ENCODE measurements at places on chromosomes 16 and 17.

DNA sequence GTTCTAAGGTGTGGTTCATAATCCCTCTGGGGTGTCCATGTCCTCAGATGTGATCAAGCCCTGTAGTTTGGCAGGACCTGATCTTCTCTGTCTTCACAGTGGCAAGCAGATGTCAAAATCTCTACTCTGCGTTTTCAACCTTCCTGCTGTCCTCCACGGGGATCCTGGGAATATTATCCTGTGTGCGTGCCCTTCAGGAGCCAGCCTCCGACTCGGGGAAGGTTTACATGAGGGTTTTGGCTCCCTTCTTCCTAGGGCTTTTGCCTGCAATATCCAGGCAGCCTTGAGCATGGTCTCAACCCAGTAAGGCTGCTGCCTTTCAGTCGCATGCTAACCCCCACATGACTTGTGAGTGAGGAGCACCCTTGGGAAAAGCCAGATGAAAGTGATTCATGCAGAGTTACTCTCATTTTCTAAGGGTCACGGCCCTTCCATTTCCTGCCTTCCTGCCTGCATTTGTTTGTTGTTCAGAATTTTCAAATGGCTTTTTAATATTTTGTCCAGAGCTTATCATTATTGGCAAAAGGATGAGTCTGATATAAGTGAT lies 202.2 kb upstream of the CHMP6 start:
- peak; percentile 90 for DNase-seq

GRCh38 chr17:34366010-34366409 lies 3.0 kb upstream of the CCL1 start:
- no peak for DNase-seq

- no peak for DNase-seq
Observed at GRCh38 chr17:79804856-79805696, 8.2 kb upstream of the CBX8 start.

DNA sequence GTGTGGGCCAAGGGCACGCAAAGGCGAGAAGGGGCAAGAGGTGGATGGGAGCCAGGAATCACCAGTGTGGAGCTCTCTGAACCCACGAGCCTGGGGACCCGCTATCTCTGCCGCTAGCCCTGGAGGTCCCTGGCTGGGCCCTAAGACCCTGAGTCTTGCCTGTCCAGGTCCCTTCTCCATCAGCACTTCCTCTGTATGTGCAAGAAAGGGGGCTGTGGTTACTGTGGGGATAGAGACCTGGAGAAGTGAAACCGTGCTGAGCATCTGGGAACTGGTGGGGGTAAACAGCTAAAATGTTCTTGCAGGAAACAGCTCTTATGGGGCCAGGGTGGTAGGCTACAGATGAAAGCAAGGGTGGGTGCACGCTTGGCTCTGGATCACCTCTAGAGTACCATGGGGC lies 3.1 kb downstream of the SPNS3 start:
- no peak for DNase-seq

DNA sequence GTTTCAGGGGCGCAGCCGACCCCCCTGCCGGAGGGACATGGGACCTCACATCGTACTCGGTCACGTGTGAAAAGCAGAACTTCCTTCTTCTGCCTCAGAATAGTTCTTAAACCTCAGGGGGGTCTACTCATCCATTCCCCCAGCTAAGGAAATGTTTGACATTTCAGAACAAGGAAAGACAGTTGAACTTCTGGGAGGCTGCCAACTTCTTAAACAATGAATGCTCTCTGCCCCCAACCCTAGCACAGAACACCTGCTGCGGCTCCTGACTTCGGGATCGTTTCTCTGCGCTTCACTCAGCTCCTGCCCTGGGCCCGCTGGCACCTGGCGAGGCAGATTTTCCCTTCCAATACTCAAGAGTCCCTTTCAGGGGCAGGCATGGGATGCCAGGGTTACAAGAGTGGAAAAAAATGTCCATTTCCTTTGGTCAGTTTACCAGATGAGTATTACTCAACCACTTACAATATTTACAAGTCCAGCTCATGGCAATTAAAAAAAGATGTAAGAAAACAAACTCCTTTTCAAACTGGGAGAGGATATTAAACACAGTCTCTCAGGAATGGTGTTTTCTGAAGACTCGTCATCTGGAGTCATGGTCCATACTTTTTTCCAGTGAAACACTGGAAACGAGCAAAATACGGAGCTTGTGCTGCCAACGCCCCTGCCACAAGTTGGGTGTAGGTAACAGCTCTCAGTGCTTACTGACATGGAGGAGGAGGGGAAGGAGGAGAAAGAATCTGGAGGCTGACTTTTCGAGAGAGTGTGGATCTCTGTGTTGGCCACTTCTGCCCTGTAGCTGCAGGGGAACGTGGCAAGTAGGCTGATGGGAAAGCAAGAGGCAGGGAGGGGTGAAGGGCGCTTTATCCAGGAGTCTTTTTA lies 235.7 kb downstream of the NTN1 start:
- DNase-seq, result peak; percentile 67

DNA sequence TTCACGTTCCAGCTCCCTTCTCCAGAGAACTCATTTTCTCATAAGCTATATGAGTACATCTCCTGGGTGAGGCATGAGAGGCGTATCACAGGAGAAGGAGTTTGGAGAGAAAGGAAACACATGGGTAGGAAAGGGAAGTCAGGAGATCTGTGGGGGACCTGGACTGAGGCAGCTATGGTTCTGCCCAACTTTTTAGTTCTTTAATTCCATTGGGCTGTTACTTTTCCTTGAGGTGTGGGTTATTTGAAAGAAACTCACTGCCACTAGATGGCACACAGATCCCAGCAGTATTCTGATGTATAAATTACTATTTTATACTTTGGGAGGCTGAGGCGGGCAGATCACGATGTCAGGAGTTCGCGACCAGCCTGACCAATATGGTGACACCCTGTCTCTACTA lies 63.6 kb downstream of the NUP93 start:
- DNase-seq, result no peak

DNA sequence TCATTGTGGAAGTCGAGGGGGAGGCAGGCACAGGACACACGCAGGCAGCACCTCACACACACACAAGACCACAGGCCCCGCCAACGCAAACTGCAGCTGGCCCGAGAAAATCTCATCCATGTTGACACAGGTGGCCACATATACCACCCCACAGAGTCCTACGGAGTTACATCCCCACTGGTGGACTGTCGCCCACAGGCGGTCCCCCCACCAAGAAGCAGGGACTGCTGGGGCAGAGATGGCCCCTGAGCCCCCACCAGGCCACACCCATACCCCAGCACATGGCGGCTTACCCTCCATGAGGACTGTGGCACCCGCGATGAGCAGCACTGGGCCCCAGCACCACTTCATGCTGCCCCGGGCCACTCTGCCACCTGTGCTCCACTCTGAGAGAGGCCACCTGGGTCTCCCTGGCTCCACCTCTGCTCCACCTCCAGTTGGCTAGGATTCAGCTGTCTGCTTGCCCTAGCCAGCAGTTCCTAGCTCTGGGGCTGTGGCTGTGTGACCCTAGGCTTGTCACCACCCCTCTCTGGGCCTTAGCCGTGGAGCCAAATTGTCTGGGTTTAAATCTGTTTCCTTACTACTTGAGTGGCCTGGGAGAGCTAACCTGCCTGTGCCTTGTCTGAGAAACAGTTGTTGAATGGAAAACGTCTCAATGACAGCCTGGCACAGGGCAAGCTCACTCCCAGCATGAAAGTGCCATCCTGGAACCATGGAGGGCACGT lies at the start of gene PRSS53:
Gene PRSS53 (minus strand): TSS at position 485 of the 725 bp plus-strand sequence. CDS start 134 bp downstream, at position 351.
- DNase-seq, result no peak

GRCh38 chr16:29899516-29900101 lies at the start of gene SEZ6L2:
SEZ6L2 (minus strand) TSS chr16:29899550; CDS start chr16:29899019, 531 bp downstream.
- DNase-seq, result peak; percentile 84
